ENCODE measurements at places on chromosomes 5 and 9. TPM values are rescaled to one million over a fixed set of nuclear protein-coding genes. Genes with fewer than 3 reads are reported as not detected.

GRCh38 chr9:15755660-15756059 lies 202.8 kb downstream of the CCDC171 start:
- no peak for DNase-seq

GRCh38 chr5:8767746-8768145 lies 778.1 kb downstream of the SEMA5A start:
- DNase-seq: no peak

DNA sequence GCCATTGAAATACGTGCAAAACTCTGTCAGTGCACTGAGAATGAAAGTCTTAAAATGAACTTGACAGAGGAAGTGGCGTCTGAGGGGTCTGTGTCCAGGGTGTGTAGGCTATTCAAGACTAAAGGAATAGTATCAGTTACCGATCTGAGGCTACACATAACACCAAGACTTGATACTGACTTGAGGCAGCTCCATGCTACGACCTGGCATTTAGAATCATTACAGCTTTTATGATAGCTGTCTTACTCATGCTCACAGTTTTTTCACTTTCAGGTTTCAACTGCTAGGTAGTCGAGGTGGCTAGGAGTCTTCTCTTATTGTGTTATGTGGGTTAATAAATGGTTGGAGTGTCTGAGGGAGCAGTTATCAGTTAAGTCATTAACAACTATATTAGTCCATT lies 92.8 kb upstream of the SLCO6A1 start:
- no peak for DNase-seq

- no peak for DNase-seq
Observed at GRCh38 chr9:69577123-69577522, 95.0 kb downstream of the APBA1 start.

PAM gene
- 22.2 TPM for polyA plus RNA-seq

GRCh38 chr5:29042152-29042551 lies 2003.8 kb upstream of the CDH9 start:
- DNase-seq: no peak

DNA sequence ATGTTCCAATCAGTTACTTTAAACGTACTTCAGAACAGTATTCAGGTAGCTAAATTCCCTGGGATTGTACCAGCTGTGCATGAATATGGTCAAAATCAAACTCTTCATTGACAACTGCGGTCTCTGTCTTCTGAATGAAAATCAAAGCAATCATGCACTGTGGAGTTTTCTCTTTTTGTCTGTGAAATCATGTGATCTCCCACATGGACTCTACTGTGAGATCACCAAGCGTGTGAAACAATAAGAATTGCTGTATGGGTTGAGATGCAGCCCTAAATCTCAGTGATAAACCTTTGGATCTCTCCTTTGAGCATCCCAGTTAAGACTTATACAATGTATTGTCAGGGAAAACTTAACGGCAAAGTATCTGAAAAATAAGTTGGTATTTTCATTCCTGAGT lies 6.1 kb downstream of the NRG2 start:
- DNase-seq: no peak

DNA sequence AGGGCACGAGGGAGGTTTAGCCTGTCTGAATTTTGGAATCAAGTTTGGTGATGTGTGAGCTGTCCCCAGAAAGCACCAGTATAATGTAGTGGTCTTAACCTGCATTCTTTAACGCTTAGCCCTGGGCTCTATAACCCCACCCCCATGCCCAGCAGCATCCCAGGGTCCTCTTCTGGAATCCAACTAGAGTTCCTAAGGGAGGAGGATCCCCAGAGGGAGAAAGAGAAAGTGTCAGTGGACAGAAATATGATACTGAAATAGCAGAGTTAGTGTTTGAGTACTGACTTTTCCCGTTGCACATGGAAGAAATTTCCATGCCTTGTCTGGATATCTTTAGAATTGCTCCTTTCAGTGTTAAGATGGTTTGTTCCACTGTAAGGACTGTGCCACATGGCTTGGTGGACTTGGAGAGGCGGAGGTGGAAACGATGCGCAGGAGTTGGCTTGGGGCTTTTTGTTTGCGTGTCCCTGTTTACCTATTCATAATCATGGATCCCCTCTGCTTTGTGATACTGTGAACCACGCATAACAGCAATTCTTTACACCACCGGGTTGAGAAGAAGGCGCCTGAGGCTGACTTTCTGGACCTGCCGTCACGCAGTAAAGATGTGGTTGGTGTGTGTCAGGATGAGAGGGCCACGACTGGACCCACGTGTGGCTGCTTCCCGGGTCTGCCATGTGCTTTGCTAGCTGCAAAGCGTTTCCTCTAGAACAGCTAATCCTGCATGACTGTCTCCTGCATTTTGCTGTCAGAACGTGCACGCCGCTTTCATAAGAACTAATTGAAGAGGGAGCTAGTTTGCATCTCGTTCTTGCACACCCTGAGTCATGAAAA lies 142.3 kb downstream of the SMARCA2 start:
- DNase-seq: no peak

C1QTNF3 gene
- 0.46 TPM for polyA plus RNA-seq

MEGF9 gene
- 4.4 TPM for polyA plus RNA-seq

DNA sequence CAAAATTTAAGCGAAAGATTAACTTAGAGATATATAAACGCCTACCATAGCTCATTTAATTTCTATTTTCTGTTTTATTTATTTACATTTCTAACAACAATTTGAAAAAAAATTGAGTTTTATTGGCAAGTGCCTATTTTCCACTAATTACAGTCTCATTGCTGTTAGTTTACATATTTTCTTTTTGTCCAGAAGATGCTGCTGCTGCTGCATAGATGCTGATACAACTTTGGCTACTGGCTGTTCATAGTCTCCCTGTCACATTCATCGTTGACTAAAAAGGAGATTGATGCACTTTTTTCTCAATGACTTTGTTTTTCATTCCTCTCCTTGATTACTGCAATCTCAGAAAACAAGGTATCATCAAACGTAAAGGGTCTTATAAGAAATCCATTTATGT lies 235.4 kb downstream of the CDH9 start:
- DNase-seq: no peak

LCN15 gene
- 6.6 TPM for polyA plus RNA-seq

EPB41L4B gene
- 107 TPM for polyA plus RNA-seq

DNA sequence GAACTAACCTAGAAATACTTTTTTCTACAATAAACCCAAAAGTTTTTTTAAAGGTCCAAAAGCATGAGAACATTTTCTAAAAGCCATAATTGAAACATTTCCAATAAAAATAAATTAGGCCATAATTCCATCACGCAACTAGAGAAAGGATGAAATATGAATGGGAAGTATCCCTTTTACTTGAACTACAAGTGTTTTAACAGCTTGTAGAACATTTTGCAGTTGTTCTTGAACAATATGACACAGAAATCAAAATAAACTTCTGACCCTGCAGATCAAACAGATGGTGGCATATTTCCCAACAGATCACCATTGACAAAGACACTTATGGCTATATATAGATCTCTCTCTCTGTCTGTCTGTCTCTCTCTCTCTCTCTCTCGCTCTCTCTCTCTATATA lies 624.4 kb downstream of the PSAT1 start:
- DNase-seq: no peak

DNA sequence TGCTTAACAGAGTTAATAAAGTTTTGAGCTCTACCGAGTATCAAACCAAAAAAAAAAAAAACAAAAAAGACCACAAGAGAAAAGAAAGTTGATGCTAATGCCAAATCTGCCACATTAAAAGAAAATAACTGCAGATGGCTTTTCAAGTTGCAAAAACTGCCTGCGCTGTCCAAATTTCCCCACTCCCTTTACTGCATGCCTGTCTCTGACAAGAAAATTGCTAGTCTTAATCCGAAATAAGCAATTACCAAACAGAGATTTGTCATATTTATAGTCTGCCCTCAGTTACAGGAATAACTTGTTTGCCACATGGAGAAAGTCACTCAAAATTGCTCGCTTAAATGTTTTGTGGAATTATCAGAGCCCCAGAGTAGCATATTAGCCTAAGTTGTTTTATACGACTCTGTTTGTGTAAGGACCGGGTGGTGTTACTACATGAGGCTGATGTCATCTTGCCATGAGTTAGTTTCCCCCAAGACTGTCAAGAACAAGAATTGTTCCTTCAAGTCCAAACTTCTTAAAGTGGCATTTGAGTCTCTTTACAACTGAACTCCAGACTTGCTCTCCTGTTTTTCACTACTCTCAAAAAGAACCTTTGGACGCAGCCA lies 160.9 kb downstream of the CEP120 start:
- no peak for DNase-seq
